Lower lobe of right lung (tissue), 2 donors: ENCODE measurements at places on chromosomes 11 and 22. TPM values are rescaled to one million over a fixed set of nuclear protein-coding genes. Genes with fewer than 3 reads are reported as not detected.
A peak's percentile ranks its signal among the peaks of the same experiment; 100 is the strongest.

- DNase-seq: no peak
Measured at GRCh38 chr22:36736701-36737320, 33.3 kb upstream of the CACNG2 start.

DNA sequence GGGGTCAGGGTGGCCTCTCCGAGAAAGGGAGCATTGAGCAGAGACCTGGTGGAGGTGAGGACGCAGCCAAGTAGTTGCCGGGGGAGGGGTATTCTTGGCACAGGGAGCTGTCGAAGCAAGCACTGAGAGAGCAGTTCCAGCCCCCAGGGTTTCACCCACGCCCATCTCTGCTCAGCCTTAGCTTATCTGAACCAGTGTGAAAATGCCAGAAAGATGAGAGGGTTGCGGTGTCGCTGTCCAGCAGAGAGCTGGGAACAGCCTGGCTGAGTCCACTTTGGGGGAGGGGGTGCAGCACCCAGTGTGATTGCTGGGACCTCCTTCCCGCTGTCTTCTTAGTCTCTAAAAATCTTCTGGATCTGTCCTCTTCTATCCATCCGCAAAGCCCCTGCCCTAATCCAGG lies 123.3 kb upstream of the TBCEL start:
- DNase-seq: no peak

DNA sequence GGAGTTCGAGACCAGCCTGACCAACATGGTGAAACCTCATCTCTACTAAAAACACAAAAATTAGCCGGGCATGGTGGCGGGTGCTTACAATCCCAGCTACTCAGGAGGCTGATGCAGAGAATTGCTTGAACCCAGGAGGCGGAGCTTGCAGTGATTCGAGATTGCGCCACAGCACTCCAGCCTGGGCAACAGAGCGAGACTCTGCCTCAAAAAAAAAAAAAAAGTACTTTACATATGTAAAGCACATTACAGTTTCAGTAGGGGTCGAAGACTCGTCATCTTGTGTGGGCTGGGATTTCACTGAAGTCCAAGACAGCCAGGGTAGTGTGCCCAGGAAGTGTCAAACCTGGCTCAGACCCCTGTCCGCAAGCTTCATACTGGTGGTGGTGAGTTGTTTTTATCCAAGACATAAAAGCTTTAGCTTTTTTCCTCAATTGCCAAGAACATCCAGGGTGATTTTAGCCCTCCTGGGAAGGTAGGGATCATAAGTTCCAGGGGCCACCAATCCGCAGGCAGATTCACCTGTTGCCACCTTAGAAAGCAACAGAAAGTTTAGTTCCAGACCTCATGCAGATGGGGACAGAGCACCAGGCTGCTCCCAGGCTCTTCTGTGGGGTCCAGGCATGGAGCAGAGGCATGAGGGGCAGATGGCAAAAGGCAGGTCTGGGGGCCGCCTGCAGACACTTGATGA lies 21.6 kb upstream of the ADORA2A start:
- no peak for DNase-seq

- no peak for DNase-seq
Measured at GRCh38 chr11:35917676-35918075, 26.2 kb upstream of the LDLRAD3 start.

DNA sequence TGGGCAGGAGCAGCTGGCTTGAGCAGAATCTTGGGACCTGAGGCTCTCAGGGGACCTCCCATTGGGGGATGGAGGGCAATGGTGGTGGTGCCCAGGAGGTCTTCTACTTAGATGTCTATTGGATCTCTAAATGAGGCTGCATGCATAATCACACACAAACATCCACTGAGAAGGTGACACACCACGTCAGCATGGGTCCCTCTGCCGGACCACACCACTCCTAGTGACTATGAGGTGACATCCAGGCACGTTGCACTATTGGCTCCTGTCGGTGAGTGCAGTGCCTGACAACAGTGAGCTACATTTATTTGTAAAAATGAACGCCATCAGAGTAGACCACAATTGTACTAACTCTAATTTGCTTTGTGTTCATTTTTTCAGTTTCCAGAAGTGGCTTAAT lies 2.3 kb upstream of the APOA4 start:
- DNase-seq: no peak

DNA sequence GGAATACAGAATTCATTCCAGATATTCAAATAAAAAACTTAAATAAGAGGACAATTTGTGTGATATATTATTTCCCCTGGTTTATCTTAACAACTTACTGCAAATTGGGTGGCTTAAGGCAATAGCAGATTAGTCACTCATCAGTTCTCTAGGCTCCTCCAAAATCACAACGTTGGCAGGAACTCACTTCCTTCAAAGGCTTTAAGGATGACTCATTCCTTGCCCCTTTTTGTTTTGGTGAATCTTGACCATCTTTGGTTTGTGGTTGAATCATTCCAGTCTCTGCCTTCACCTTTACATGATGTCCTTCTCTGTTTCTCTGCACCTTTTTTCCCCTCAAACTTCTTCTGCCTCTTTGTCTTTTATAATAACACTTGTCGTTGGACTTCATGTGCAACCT lies 3.4 kb downstream of the OR10AG1 start:
- no peak for DNase-seq

DNA sequence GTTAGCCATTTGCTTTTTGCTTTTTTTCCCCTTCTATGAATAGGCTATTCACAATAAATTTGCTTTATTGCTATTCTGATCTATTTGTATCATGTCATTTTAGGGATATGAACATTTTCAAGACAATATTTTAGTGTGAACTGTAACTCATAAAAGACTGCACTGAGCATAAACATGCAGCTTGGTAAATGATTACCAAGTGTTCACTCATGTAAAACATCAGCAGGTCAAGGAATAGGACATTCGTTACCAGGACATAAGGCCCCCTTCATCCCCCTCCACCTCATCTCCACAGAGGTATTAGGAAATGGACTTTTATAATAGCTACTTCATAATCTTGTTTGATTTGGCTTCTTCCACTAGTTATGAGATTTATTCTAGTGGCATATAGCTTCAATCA lies 12.4 kb downstream of the NLRP14 start:
- no peak for DNase-seq

DNA sequence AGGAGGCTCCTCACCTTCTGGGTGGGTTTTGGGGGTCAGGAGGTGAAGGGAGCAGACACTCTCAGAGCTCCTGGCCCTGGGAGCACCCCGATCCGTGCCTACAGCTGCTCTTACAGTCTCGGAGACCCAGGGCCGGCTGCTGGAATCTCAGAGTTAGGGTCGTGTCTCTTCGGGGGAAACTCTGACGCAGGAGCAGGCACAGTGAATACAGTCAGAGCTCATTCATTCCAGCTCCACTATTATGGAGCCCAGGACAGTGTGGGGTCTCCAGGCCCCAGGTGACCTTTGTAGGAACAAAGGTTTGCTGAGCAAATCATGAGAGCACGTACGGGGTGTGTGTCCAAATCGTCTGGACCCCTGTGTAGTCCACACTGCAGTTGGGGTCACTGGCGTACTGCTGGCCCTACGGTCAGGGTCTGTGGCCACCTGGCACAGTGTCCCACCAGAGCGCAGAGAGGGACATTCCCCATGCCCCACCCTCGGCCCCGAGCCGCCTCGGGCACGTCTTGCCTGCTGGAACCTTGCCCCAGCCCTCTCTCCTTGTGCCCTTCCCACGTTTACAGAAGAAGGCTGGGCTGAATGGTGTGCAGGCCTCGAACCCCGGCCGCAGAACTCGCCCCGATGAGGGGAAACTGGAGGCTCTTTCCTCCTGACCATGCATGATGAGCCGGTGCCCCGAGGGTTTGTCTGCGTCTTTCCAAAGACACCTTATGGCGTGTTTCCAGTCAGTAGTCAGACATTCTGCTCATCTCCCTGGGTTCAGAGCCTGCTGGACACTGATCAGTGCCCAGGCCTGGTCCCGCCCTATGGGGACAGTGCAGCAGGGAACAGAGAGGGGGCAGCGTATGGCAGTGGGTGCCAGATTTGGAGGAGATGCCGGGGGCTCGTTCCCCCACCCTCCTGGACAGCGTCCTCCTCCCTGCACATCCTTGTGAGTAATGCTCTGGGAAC lies 1166.6 kb downstream of the BRD1 start:
- DNase-seq: no peak

DNA sequence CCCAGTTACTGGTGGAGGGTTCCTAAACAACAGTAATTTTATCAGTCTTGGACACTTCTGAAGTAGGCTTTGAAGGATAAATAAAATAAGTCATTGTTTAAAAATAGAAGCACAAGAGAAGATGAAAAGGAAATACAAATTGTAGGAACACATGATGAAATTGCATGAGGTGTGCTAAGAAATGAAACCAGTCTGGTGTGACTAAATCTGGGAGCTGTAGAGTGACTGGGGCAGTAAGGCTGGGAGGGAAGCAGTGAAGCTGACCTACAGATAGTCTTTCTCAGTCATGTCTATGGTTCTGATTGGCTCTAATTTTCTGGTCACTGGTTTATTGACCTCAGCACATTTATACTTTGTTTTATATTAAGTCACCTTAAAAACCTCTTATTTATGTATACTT lies 139.1 kb downstream of the SLC17A6 start:
- DNase-seq: no peak

- no peak for DNase-seq
Measured at GRCh38 chr11:63015521-63016215, at the start of gene SLC22A8. Gene SLC22A8, minus strand, starts transcription at chr11:63015841. Its CDS starts 883 bp downstream, at chr11:63014958.

DNA sequence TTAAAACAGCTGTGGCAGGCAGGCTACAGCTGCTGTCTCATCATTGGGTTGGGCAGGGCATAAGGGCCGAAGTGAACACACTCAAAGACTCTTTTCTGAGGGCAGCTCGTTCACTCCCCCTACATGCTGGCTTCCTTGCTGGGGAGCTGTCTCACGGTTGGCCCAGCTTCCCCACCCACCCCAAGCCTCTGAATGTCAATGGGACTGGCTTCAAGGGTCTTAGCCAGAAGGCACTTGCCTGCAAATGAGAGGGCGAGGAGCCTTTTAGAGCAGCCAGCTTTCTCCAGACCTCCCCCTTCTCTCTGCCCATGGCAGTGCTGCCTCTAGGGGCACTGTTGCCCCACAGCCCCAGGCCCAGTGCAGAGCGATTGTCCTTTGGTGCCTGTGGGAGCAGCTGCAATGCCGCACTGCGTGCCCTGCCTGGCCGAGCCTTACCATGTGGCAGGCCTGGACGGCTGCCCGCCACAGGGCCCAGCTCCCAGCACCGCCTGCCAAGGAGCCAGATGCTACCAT lies 94.7 kb upstream of the RASSF10 start:
- DNase-seq: peak; percentile 51

- DNase-seq: no peak
Measured at GRCh38 chr11:65217441-65218423, 36.0 kb downstream of the CAPN1 start.

- DNase-seq: no peak
Measured at GRCh38 chr11:129321076-129321475, 54.6 kb upstream of the BARX2 start.

GRCh38 chr11:1485504-1485885 lies 1.1 kb downstream of the MOB2 start:
- DNase-seq: peak; percentile 38

DNA sequence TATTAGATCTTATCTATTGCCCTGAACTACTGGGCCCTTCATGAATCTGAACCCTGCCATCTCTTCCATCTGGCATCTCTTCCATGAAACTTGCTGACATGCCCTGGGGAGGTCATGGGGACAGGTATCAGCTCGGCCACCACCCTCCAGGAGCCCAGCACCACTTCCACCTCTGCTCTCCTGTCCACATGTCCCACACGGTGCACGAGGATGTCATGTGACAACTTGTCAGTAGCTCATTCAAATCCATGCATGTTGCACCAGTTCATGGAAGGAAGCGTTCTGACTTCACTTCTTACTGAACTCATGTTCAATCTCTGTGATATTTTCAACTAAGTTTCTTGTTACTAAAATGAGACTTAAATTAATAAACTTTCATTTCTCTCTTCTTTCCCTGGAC lies 16.6 kb downstream of the YPEL1 start:
- DNase-seq: no peak

DNA sequence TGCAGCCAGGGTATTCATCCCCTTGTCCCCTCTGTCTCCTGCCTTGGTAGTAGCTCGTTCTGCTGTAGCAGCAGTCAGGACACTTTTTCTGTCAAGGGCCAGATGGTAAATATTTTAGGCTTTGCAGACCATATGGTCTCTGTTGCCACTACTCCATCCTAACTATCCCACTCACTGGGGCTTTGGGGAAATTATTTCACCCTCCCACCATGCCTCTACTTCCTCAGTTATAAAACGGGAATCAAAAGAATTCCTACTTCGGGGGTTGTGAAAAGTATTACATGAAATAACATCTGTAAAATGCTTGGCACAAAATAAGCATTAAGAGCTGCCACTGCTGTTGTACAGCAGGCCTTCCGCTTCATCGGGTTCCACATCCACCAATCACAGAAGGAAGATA lies 89.9 kb upstream of the LDLRAD3 start:
- no peak for DNase-seq

- DNase-seq: peak; percentile 75
Measured at GRCh38 chr22:30453731-30454510, 17.9 kb downstream of the SEC14L3 start.

Gene KCNQ1
- total RNA-seq: 51.0 TPM

Gene OR4D5
- total RNA-seq: not detected

Gene PSMD13
- 89.5 TPM for total RNA-seq

Gene MYEOV
- total RNA-seq: 1.2 TPM

Gene HBB
- 323 TPM for total RNA-seq

Gene CCDC89
- total RNA-seq: 1.6 TPM

Gene TLCD5
- total RNA-seq: 3.5 TPM

Gene OR2AG2
- 0.09 TPM for total RNA-seq

Gene NRIP3
- total RNA-seq: 0.56 TPM

Gene TRIM49
- not detected for total RNA-seq

Gene OR51I1
- 0.41 TPM for total RNA-seq

Gene HBG1
- not detected for total RNA-seq

Gene GGTLC3
- total RNA-seq: 8.0 TPM

Gene PPARA
- total RNA-seq: 20.5 TPM

Gene TIMP3
- total RNA-seq: 390 TPM

Gene IGLL1
- not detected for total RNA-seq

Gene OR56A1
- not detected for total RNA-seq

Gene ADSL
- total RNA-seq: 38.1 TPM
